ENCODE measurements at places on chromosomes 1 and 21.

DNA sequence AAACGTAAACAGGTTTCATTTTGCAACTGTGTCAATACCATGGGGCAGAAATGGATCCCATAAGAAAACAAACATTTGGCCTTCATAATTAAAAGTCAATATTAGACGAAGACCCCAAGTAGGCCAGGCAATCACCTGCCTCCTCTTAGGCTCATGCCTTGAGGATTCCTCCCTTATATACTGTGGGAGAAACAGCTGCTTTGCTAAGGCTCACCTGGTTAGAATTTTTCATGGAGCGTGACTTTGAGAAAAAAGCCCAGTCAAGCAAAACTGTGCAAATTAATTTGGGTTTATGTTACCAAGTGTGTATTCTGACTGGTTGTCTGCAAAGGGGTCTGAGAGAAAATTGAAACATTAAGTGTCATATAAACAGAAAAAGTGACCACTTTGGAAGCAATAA is 605.3 kb upstream of the USP24 start:
- no peak for DNase-seq

DNA sequence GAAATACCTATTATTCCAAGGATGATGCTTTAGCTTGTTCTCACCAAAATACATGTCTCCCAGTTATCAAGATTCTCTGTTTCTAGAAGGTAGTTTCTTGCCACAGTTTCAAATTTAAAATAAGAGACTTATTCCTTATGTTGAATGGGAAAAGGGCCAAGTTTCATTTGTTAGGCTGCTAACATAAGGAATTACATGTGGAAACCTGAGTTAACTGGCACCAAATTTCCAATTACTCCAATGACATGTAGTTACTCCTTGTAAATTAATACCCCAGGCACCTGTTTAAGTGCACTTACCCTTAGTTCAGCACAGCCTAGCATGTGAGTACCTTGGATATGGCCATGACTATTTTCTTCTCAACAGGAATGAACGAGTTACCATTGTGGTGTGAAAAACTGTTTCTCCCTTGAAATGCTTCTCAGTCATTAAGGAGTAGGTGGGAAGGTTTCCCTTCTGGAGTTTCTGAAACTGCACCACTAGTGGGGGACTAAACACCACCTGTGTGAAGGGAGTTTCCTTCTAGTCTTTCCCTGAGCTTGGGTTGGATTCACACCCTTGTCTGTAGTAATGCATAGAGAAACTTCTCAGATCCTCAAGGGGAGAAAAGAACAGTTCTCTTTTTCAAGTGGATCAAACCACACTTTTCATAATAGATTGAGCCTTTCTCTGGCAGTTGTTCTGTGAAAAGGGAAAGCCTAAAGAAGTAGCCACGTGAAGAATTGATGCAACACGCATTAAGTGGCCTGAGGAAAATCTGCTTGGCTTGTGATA is 32.3 kb upstream of the LRRC8C start:
- DNase-seq = no peak

GRCh38 chr21:17416139-17416538 is 96.7 kb upstream of the CXADR start:
- no peak for DNase-seq

- no peak for DNase-seq
Observed at GRCh38 chr1:68777851-68778250, 281.0 kb upstream of the DEPDC1 start.

DNA sequence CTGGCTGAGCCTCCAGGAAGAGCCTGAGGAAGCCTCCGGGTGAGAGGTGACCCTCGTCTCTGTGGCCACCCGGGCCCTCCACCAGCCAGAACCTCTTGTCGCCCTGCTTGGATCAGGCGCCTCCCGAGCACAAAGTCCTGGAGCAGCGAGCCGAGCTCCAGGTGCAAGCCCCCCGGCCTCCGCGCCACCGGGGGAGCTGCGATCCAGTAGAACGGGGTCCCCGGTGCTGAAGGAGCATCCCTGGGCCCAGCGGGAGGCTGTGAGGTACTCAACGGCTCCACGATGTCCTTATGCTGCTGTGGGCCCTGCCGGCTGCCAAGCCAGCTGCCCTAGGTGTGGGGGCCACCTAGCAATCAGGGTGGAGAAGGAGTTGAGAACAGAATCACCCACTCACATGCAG is 102.8 kb downstream of the PRDM16 start:
- no peak for DNase-seq

- no peak for DNase-seq
Observed at GRCh38 chr1:241219449-241219848, 137.6 kb downstream of the RGS7 start.

DNA sequence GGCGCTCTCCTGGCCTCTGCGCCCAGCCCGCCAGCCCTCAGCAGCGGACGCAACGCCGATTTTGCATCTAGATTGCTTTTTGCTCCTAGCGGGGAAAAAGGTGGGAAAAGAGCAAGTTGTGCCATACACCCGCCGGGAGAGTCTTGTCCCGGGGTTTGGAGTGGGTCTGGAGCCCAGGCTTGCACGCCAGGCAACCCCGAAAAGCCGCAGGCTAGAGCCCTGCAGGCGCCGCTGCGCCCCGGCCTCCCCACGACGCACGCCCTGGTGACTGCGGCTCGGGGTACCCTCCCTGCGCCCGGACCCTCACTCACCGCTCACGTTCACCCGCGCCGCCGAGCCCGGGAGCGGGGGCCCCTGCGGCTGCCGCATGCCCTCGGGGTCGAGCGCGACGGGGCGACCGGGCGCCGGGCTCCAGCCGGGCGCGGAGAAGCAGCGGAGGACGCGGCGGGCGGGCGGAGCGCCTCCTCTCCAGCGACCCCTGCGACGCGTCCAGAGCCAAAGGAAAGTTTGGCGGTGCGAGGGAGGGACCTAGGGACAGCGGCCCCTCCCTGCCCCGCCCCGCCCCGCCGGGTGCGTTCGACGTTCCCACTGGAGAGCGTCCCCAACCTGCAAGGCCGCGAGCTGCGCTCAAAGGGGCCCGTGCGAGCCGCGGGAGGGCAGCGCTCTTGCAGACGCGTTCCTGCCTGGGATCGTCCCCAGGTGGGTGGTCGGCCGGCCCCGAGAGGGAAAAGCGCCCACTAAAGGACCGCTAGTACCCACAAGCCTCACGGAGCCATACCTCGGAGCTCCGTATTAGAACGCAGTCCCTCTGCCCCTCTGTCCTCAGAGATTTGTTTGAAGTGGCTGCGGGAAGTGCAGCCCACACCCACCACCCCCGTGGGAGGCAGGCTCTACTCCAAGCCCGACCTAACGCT is at the start of gene LPAR3:
Gene LPAR3, minus strand, starts transcription at position 502 of the 914 bp plus-strand sequence. CDS start 27,086 bp downstream, outside the sequence.
- no peak for DNase-seq

DNA sequence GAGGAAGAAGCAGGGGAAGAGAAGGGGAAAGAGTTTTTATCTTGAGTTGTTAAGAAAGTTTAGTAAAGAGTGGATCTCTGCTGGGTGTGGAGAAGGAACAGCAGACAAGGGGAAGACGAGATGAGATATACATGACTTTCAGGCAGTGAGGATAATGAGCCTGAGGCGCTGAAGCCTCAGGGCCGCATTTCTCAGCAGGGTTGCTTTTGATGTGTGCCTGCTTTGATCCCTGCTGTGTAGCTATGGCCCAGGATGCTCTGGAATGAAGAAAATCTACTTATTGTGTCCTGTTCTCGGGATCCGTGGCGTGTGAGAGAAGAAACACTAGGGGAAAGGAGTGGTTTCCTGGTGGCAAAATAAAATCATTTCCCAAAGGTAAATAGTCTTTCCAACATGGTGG is 15.1 kb upstream of the RPE65 start:
- DNase-seq = no peak

DNA sequence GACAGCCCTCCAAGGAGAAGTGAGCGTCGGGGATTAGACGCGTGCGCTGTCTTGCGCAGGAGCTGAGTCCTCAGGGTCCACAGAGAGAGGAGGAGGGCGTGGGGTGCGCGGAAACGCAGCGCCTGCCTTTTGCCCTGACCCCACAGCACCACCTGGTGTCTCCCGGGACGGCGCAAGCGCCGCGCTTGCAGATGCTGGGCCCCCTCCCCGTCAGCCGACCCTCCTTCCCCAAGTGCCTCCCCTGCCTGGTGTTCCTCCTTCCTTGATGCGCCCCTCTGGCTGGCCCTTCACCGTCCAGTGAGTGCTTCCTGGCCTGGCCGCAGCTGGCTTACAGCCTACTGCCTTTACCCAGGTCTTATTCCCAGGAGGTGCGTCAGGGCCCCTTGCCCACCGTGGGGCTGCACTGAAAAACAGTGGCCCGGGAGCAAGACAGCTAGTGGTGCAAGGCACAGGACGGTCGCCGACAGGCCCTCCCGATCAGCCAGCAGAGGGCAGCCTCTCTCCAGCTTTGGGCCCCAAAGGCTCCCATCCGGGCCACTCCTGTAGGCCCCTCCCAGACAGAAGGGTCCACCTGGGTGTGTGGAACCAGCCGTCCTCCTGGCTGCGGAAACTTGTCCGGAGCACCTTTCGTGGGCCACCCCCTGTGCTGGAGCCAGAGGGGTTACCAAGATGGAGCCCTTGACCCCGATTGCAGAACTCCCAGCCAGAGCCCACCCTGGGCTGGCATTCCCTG is 12.9 kb upstream of the PHLDA3 start:
- DNase-seq = no peak

DNA sequence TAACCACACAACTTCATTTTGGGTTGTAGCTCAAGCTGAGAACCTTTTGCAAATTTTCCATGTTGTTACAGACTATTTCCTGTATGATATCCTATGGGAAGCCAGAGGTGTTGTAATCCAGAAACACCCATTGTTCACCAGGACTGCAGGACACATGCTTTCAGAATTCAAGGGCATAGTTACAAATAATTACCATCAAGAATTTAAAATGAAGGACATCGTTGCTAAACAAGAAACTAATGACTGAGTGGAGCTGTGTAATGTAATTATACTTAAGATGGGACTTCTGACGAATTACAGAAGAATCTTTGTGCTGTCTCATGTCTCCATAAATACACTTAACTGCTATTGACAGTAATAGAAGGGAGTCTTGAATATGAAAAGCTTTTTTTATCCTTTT is 47.6 kb upstream of the HOOK1 start:
- no peak for DNase-seq

DNA sequence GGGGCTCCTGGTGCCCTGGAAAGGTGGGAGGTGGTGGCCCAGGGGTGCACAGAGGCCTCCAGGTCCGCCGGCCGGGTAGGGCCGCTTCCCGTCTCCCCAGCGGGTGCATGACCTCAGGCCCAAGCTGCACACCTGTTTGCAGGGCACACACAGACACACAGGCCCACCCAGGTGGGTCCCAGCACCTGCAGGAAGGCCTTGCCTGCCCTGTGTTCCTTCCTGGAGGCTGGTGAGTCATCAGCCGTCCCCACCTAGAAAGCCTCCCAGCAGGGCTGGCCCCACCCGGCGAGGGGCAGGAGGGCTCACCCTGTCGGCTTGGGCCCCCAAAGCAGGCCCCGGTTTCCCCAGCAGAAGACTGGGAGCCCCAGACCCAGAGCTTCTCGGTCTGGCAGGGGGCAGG is 23.6 kb upstream of the TTLL10 start:
- DNase-seq = no peak

GRCh38 chr21:23534850-23535249 is 2072.4 kb downstream of the MRPL39 start:
- no peak for DNase-seq

GRCh38 chr1:102184477-102184876 is 187.8 kb upstream of the OLFM3 start:
- DNase-seq = no peak

DNA sequence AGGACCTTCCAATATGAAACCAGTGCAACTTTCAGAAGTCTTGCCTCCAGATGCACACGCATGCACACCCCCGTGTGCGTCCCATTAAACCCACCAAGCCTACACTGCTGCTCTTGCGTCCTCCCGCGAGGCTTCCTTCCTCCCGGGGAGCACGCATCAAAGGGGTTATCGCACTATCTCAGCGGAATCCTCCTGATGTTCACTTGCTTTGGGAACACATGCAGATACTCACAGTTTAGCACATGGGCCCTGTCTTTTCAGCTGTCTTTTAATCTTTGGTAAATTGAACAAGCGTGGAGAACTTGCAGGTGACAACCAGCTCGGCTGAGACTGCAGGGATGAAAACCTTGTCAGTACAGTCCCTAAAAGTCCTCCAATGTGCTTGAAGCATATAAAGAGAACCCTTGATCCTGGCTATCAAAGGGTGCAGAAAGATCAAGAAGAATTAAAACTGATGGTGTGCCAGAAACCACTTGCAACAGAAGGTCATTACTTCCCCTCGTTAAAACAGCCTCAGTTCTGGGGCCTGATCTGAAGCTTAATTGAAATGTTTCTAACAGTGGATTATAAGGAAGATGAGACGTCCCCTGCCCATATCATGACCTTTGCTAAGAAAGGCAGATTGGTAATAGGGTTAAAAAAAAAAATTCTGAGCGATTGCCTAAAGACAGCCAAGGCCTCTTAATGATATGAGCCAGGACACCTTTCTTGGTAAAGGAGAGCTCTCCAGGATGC is 149.4 kb upstream of the LMO4 start:
- DNase-seq = no peak

DNA sequence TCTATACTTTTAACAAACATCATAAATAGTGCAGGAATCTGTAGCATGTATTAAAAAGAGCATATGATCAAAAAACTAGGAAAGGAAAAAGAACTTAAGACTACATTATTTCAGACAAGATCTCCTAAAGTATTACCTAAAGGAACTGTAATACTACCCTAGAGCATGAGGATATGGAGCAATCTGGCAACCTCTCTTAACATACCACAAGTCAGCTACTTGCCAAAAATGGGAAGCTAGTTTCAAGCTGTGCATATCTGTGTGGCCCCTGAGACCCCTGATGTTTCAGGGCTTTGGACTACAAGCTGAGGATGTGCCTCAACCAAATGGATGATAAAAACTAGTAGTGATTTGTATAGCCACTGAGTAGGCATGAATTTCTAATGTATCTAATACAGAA is 525.6 kb downstream of the PTBP2 start:
- DNase-seq = no peak

DNA sequence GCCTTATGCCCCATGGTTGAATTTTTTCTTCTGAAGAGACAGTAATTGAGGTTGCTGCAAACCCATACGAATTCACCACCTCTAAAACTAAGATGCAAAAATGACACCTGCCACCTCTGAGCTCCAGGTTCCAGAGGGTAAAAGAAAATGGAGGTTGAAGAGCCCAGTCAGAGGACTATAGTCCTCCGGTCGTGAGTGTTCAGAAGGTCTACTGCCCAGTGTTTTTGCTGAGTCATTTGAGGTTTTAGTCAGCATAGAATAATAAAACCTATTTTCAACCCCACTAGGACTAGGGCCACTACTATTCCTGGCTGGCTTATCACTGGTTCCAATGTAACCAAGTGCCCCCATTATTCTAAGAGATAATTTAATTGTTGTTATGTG is 12.9 kb upstream of the SLAMF7 start:
- DNase-seq = no peak

GRCh38 chr1:179774000-179774399 is 30.9 kb downstream of the FAM163A start:
- peak; percentile 53 for DNase-seq

DNA sequence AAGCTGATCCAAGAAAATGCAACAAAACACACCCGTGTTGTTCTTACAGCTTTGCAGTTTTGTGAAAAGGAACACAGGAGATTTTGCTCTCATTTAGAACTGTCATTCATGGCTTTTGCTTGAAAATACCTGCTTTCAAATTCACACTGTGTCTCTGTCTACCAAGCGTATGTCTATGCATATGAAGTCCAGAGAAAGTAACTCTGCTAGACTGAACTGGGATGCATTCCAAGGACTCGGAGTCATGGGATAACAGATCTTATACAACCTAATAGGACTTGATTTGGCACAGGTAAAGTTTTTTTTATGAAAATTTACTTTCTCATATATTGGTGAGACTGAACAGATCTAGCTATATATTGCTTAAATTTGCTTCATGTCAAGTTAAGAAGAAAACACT is 102.4 kb downstream of the PTGER3 start:
- DNase-seq = no peak

Measured in lower leg skin (tissue), 4 donors.